A549 treated with Hydrocortisone at 1 μM for 4 hours (cell line): ENCODE measurements at places on chromosomes 1 and 21. TPM values are rescaled to one million over a fixed set of nuclear protein-coding genes. Genes with fewer than 3 reads are reported as not detected.

NCMAP gene
- 0.03 to 0.08 TPM (median 0.07 TPM) in 5 replicates for total RNA-seq

CLIC6 gene
- total RNA-seq: 0.03 to 0.10 TPM (median 0.08 TPM) in 5 replicates

SLC9C2 gene
- not detected in 5 replicates for total RNA-seq

KCNT2 gene
- total RNA-seq: 0.02 to 0.07 TPM (median 0.05 TPM) in 4 of 5 replicates, not detected in the other

SH2D1B gene
- total RNA-seq: 0.06 to 0.15 TPM (median 0.12 TPM) in 5 replicates

CLDN14 gene
- total RNA-seq: not detected in 5 replicates

PPM1J gene
- total RNA-seq: 0.86 to 1.2 TPM (median 0.99 TPM) in 5 replicates

OR2T33 gene
- not detected in 5 replicates for total RNA-seq

TSEN15 gene
- 29.1 to 31.3 TPM (median 30.9 TPM) in 5 replicates for total RNA-seq

BLACAT1 gene
- total RNA-seq: 0.03 to 0.06 TPM in 2 of 5 replicates, not detected in the others

CEP170 gene
- 18.5 to 35.5 TPM (median 25.5 TPM) in 5 replicates for total RNA-seq

TRAF3IP3 gene
- total RNA-seq: not detected in 5 replicates

TSPAN1 gene
- 1.8 to 3.5 TPM (median 2.5 TPM) in 5 replicates for total RNA-seq
